CD4-positive, alpha-beta T cell treated with Interleukin-4 for 1 hour (primary cell): ENCODE measurements at places on chromosomes 7 and 10.

DNA sequence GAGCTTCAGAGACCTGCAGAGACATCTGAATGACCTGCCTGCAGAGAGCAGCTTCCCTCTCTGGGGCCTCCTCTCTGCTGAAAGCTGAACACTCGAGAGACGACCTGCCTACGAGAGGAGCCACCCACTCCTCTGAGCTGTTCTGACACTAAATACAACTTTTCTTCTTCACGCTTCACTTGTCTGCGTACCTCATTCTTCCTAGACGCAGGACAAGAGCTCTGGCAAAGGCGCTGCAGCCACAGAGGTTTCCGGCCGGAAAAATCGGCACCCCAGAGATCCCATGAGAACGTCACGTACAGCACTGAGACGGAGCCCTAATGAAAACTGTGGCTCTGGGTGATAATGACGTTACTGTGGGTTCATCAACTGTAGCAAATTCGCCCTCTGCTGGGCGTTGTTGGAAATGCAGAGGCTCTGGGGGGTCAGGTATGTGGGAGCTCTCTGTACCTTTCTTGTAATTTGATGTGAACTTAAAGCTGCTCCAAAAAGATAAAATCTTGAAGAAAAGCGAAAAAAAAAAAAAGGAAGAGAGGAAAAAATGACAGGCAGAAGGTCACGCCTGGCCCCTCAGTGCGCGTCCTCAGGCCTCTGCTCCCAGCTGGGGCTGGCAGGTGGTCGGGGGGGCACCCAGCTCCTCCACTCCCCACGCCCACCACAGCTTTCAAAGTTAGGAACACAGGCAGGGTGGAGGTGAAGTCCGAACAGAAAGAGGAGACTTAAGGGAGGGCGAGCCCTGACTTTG lies 120.7 kb downstream of the DYNC2I1 start:
- DNase-seq: peak; percentile 85

DNA sequence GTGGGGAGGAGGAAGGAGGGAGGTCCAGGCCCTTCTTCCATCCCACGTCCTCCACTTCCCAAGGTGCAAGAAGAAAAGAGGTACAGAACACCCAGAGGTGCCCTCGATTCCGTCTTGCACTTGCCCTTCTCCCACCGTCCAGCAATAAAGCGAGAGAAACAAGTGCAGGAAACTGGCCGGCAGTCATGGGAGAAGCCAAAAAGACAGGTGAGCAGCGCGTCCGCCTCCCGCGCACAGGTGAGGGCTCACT lies 1.3 kb downstream of the C10orf95 start:
- no peak for DNase-seq

DNA sequence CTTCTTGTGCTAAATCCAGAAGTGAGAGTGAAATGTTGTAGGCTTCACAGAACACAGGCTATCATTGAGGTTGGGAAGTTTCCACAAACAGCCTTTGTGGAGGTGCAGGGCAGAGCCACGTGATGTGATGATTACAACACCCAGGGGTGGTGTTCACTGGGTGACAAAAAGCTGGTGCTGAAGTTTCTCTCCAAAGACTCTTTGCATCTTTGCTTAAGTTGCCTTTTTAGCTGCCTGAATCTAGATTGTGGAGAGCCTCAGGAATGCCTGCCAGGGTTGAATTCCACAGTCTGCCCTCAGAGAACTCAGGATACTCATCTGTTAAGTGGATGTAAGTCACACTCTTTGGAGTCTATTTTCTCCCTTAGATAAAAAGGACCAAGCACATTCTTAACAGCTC lies 56.3 kb downstream of the PLXNA4 start:
- no peak for DNase-seq

DNA sequence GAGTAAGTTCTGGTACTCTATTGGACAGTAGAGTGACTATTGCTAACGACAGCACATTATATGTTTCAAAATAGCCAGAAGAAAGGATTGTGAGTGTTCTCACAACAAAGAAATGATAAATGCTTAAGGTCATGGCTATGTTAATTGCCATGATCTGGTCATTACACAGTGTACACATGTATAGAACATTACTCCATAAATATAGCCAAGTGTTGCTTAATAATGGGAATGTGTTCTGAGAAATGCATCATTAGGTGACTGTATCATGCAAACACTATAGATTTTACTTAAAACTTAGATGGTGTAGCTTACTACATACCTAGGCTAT lies 19.6 kb downstream of the EPC1 start:
- DNase-seq: no peak

DNA sequence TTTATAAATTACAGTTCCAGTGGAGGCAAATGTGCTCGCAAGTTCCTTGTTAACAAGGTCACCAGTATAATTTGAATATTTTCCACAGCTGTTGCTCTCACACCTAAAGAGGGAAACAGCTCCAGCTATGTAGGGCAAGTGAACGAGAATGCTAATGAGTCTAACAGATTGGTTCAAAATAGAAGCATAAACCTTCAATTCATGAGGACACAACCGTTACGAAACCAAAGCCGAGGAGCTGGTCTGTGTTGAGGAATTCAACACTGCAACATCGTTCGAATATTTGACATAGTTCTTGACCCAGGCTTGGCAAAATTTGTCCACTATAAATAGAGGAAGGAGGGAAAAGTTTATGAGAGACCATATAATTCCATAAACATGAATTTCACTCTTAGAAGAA lies 161.3 kb downstream of the KLF6 start:
- DNase-seq: no peak

GRCh38 chr10:68075550-68076004 lies 494 bp upstream of the HERC4 start:
- DNase-seq: no peak

- DNase-seq: no peak
Measured at GRCh38 chr10:133475821-133476640, 22.3 kb downstream of the SCART1 start.

DNA sequence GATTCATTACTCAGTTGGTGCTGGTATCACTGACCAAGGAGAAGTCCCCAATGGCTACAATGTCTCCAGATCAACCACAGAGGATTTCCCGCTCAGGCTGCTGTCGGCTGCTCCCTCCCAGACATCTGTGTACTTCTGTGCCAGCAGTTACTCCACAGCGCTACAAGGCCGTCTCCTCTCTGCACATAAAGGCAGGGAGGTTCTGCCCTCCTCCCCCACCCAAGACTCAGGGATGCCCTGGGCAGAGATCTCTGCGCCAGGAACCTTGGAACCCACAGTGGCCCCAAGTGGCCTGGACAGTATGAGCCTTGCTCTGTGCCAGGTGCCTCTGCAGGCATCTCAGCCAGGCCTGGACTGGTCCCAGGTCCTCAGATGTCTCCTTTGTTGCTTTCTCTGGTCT lies 193.4 kb upstream of the PRSS58 start:
- no peak for DNase-seq

GRCh38 chr7:106535234-106535932 lies 125.6 kb downstream of the CCDC71L start:
- no peak for DNase-seq

- no peak for DNase-seq
Measured at GRCh38 chr7:95907337-95907736, 135.0 kb downstream of the DYNC1I1 start.

DNA sequence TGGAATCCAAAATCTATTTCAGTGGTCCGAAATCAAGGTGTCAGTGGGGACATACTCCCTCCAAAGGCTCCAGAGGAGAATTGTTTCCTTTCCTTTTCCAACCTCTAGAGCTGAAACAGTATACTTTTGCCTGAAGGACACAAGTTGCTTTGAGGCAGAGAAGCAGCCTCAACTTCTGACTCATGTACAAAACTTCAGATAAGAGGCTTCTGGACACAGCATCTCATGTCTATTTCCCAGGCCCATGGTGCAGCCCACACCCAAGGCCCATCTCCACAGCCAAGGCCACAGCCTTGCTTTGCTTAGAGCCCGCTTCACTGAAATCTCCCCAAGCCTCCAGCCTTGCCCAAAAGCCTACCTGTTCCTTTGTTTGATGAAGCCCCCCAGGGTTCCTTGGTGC lies 68.9 kb downstream of the ZNF467 start:
- DNase-seq: no peak

- no peak for DNase-seq
Measured at GRCh38 chr10:75295868-75296441, 60.2 kb upstream of the COMTD1 start.
